ENCODE measurements at places on chromosomes 12 and 14. TPM values are rescaled to one million over a fixed set of nuclear protein-coding genes. Genes with fewer than 3 reads are reported as not detected.

DNA sequence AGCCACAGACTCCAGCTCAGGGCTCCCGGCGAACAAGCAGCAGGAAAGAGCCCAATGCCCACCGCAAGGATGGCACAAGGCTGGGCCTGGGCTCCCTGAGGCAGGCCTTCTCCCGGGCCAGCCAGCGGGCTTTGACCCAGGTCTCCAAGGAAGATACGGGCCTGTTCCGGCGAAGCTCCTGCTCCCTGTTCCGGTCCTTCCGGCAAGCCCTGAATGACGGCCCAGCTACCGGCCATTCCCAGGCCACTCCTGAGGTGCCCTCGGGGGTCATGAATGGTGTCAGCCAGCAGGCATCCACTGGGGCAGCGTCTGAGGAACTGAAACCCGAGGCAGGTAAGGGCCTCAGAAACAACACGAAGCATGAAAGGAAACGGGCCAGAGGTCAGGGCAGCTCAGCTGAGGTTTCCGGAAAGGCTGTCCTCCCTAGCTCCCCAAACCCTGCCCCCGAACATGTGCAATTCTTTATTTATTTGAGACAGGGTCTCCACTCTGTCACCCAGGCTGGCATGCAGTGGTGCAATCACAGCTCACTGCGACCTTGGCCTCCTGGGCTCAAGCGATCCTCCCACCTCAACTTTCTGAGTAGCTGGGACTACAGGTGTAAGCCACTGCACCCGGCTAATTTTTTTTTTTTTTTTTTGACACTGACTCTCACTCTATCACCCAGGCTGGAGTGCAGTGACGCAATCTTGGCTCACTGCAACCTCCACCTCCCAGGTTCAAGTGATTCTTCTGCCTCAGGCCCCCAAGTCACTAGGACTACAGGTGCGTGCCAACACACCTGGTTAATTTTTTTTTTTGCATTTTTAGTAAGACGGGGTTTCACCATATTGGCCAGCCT lies 6.0 kb downstream of the EXOC3L4 start:
- H3K27me3 ChIP-seq: peaks cover 54% of the 10 kb centered on the region
- H3K36me3 ChIP-seq: no peaks in the 10 kb centered on the region
- no peak overlapping the region for H3K27ac ChIP-seq
- H3K4me1 ChIP-seq: no peaks in the 10 kb centered on the region

Gene FGF23
- total RNA-seq: not detected

DNA sequence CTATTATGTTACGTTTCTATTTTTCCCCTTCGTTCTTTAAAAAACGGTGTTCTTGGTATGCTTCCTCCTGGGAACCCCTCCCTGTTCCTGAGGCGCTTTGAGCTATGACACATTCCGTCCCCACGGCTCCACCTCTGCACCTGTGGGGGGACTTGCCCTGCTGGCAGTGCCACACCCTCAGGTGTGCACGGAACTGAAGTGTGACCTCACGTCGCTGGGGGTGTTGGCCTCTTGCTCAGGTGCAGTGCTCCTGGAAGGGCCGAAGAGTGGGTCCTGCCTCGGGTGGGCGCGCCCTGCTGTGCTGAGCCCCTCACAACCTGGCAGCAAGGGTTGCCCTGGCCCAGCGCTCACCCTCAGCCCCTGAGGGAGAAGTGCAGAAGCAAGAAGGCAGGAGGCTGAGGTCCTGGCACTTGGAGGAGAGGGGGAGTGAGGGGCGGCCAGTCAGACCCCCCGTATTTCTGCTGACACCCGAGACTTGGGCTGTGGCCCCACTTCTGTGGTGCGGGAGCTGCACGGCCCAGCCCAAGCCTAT lies 4.9 kb downstream of the AMN start:
- H3K27me3 ChIP-seq: peaks cover 49% of the 10 kb centered on the region
- peaks cover 10% of the 10 kb centered on the region for H3K36me3 ChIP-seq
- peaks cover 43% of the 10 kb centered on the region for H3K4me1 ChIP-seq

GRCh38 chr14:58947814-58948445 lies 240.5 kb upstream of the DAAM1 start:
- no peaks in the 10 kb centered on the region for H3K4me1 ChIP-seq
- no peak overlapping the region for H3K27ac ChIP-seq
- H3K4me3 ChIP-seq: no peak overlapping the region
- H3K36me3 ChIP-seq: no peaks in the 10 kb centered on the region

Gene PLD4
- 0.71 TPM for total RNA-seq

Gene SPTSSA
- 28.5 TPM for total RNA-seq

GRCh38 chr12:67681105-67681778 lies 32.7 kb downstream of the DYRK2 start:
- peak overlapping the region; percentile 86 for H3K27ac ChIP-seq
- H3K36me3 ChIP-seq: no peaks in the 10 kb centered on the region
- H3K27me3 ChIP-seq: no peaks in the 10 kb centered on the region
- peaks cover 31% of the 10 kb centered on the region for H3K4me1 ChIP-seq
- H3K4me3 ChIP-seq: no peak overlapping the region
- no peak for DNase-seq

Gene DEGS2
- under 0.01 TPM for total RNA-seq

Gene GPR68
- 1.4 TPM for total RNA-seq

DNA sequence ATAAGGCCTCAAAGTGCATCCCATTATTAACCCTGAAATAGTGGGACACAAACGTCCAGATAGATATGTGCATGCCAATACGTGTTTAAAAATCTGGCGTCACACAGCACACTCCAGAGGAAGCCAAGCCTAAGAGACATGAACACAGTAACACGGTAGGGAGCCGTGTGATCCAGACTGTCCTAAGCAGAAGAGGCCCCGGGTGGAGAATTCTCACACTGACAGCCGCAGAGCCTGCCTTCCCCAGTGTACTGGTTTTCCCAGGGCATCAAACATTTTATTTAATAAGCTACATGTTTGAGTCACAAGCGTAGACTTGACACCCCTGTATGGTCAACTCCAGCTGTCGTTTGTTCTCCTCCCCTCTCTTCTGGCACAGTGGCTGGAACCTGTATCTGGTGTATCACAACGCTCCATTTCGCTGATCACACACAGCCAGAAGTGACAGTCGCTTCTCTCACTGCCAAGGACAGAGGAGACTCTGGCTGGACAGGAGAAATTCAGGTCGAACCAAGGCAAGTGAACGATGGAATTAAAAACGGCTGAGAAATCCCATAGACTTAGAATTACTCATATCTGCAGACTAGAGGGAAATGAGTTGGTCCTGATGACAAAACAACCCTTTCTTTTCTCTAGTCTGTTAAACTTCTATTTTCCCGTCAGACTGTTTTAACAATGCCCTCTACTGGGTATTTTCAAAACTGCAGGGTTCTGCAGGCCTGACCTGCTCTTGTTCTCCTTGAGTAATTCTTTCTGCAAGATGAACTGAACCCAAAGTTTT lies 359.9 kb downstream of the RGS6 start:
- H3K27ac ChIP-seq: no peak overlapping the region
- DNase-seq: no peak
- H3K27me3 ChIP-seq: no peaks in the 10 kb centered on the region
- no peak overlapping the region for H3K4me3 ChIP-seq
- H3K4me1 ChIP-seq: no peaks in the 10 kb centered on the region
- no peaks in the 10 kb centered on the region for H3K36me3 ChIP-seq

Gene ATP5F1B
- 414 TPM for total RNA-seq

DNA sequence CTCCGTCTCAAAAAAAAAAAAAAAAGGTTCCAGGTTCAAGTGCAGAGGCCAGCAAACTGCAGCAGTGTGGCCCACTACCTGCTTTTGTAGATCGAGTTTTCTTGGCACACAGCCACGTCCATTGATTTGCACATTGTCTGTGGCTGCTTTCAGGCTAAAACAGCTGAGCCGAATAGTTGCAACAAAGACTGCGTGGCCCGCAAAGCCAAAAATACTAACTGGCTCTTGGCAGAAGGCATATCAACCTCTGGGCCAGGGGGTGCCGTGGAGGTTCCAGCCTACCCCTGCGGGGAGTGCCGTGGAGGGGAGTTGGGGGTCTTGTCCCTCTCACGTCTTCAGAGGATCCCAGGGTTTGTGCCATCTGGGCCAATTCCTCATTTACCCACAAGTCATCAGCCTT lies 170.1 kb downstream of the ADGRD1 start:
- peak; percentile 56 for DNase-seq
- no peaks in the 10 kb centered on the region for H3K4me1 ChIP-seq
- no peak overlapping the region for H3K4me3 ChIP-seq
- no peak overlapping the region for H3K27ac ChIP-seq
- no peaks in the 10 kb centered on the region for H3K36me3 ChIP-seq

Gene CPNE6
- 1.8 TPM for total RNA-seq

Gene ESR2
- total RNA-seq: not detected

DNA sequence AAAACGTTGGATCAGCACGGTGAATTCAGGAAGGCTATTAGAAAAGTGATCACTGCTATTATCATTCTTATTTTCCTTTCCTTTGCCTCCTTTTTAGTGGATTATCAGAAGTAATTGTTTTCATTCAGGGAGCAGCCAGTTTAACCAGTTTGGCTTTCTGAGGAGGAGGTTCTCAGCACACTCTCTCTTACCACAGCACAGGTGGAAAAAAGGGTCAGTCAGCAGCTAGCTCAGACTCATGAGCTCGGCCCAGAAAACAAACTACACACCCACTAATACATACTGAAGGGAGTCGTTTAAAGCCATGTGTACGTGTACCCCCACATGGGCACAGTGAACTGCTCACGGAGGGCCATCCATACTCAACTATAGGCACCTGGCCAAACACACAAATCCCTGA lies 23.2 kb upstream of the MAGOHB start:
- DNase-seq: no peak
- no peak overlapping the region for H3K27ac ChIP-seq
- H3K27me3 ChIP-seq: no peaks in the 10 kb centered on the region
- no peaks in the 10 kb centered on the region for H3K36me3 ChIP-seq

- no peak overlapping the region for H3K4me3 ChIP-seq
- DNase-seq: no peak
- no peak overlapping the region for H3K27ac ChIP-seq
- no peaks in the 10 kb centered on the region for H3K4me1 ChIP-seq
Observed at GRCh38 chr14:41418851-41419250, 187.8 kb upstream of the LRFN5 start.

Gene NOVA1
- 31.9 TPM for total RNA-seq

DNA sequence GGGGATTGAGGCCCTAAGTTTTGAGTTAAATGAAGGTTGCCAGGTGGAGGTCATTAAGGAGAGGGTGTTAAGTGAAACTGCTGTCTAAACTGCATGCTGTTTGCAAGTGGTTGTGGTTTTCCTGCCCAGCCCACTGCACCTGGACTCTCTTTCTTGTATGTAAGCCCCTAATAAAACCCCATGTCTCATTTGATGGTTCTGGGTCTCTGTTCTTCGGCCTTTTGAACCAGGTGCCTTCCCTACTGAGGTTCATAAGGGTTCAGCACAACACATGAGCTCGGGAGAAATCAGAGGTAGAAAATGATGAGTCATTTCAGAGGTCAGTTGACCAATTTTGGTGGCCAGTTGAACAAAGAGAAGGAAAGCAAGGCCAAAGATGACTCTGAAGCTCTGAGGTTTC lies 382.5 kb downstream of the RPS29 start:
- H3K27ac ChIP-seq: no peak overlapping the region
- no peak for DNase-seq
- no peaks in the 10 kb centered on the region for H3K27me3 ChIP-seq
- H3K4me1 ChIP-seq: no peaks in the 10 kb centered on the region

DNA sequence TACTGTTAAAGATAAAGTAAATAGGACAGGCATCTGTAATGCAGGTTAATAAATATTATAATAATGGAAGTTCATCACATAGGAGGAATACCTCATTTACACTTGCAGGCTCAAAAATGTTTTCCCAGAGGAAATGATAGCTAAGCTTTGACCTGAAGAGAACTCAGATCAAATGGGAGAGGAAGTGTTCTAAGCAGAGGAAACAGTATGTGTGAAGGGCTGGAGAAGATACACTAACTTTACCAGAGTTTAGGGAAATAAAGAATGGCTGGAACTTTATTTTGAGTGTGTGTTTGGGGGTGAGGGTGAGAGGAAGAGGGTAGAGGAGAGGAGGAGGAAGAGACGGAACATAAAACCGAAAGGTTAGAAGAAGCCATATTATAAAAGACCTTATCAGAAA lies 34.0 kb upstream of the AP4S1 start:
- H3K27me3 ChIP-seq: no peaks in the 10 kb centered on the region
- H3K4me3 ChIP-seq: no peak overlapping the region
- peaks cover 36% of the 10 kb centered on the region for H3K4me1 ChIP-seq
- no peak for DNase-seq
- no peak overlapping the region for H3K27ac ChIP-seq

DNA sequence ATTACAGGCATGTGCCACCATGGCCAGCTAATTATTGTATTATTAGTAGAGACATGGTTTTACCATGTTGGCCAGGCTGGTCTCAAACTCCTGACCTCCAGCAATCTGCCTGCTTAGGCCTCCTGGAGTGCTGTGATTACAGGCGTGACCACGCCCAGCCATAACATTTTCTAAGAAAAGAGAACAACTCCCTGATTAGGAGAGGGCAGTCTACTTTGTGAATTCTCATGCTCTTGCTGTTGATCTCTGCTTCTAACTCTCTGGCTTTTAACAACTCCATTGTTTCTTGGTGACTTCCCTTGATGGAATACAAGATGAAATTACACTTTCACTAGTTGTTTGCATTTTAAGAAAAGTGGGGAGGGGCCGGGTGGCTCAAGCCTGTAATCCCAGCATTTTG lies 33.6 kb downstream of the SSH1 start:
- no peak for DNase-seq
- H3K4me3 ChIP-seq: no peak overlapping the region
- peaks cover 12% of the 10 kb centered on the region for H3K36me3 ChIP-seq

Gene PLCZ1
- total RNA-seq: not detected

DNA sequence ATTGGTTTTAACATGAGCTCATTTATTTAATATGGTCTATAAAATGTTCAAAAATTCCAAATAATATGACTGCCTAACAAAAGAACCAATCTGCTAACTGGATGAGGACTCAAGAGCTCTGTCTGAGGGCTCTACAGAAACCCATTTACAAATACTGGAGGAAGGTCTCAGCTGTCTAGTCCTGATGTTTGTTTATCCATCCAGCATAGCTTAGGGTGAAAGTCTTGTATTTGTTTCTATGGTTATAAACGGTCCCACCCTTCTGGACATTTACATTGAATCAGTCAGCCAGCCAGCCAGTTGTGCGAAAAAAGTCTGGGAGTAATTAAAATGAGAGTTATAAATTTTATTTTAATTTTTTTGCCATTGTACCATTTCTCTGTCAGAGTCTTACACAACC lies 220.7 kb downstream of the BMP4 start:
- no peaks in the 10 kb centered on the region for H3K27me3 ChIP-seq
- H3K27ac ChIP-seq: no peak overlapping the region
- DNase-seq: no peak

DNA sequence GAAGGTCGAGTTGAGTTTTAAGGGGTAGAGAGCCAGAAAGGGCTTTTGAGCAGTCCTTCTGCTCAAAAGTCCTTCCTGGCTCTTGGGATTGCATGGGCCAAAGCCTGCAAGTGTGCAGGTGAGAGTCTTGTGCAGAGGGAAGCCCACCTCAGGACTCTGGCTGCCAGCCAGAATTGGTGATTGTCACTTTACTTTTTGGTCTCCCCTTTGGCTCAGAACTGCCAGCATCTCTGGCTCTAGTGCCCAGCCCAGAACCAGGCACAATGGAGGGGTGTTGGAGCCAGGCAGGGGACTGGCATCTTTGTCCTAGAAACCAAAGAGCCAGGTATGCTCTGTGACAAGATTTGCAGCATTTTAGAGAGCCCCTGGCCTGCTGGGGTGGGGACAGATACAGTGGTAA lies 23.5 kb downstream of the FAM222A start:
- H3K27me3 ChIP-seq: no peaks in the 10 kb centered on the region
- no peaks in the 10 kb centered on the region for H3K36me3 ChIP-seq
- H3K4me3 ChIP-seq: no peak overlapping the region
- H3K4me1 ChIP-seq: no peaks in the 10 kb centered on the region
- DNase-seq: peak; percentile 40

Gene TSPAN11
- 16.6 TPM for total RNA-seq

All from sigmoid colon (tissue), 7 donors.